Suppressor macrophage treated with lipopolysaccharide for 1 hour (primary cell): ENCODE measurements at places on chromosomes 2 and 18.

DNA sequence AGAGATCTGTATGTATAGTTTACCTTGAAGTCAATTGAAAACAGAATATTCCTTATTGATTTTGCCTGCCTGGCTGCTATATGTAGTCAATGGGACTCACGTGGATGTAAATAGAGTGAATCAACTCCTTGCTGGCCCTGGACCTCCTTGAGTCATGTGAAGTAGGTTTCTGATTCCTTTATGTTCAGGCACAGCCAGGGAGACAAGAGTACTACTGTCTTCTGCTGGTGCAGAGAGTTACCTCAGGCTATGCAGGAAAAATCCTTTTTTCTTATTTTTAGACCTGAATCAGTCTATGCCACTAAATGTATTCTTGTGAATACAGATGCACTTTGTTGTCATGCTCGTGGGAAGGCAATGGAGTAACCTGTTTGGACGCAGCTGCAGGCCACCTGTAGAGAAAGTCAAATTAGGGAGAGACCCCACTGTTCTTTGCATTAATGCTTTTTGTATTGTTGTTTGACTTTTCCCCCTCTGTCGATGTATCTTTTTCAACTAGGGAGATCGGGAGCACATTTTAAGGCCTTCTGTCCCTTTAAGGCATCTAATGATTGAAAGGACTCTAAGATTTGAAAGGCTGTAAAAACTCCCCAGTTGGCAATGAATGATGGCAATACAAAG lies 473.9 kb downstream of the ARHGAP15 start:
- DNase-seq, result no peak

DNA sequence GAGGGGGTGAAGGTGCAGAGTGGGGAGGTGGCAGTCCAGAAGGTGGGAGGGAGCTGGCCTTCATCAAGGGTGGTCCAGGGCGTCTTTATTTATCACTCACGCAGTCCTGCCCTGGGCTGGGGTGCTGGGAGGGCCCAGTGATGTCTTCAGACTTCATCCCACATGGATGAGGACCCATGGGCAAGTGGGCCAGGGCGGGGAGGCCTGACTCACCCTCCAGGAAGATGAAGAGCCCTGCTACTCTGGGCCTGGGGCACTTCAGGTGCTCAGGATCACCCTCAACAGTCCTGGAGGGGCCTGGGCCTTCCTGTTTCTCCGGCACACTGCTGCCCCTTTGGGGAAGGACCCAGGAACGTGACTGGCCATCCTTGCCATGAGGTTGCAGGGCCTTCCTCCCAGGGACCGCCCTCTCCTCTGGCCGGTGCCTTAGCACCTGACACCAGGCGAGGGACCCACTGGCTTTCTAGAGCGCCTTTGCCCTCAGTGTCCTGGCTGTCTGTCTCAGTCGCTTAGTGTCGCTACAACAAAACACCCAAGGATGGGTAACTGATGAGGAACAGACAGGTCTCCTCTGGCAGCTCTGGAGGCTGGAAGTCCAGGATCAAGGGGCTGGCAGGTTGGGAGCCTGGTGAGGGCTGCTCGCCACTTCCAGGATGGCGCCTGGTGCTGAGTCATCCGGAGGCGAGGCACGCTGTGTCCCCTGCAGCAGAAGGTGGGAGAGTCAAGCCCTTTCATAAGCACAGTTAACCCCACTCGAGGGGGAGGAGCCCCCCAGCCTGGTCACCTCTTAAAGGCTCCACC lies 57.8 kb upstream of the HS6ST1 start:
- DNase-seq, result no peak

GRCh38 chr2:222313816-222314215 lies 15.0 kb upstream of the PAX3 start:
- no peak for DNase-seq

GRCh38 chr2:25402477-25402876 lies 60.8 kb upstream of the DNMT3A start:
- no peak for DNase-seq

- DNase-seq, result peak; percentile 90
Measured at GRCh38 chr2:158600155-158600802, 143.5 kb downstream of the PKP4 start.
